Mammary epithelial cell (primary cell): ENCODE measurements at places on chromosomes 6 and 20.

DNA sequence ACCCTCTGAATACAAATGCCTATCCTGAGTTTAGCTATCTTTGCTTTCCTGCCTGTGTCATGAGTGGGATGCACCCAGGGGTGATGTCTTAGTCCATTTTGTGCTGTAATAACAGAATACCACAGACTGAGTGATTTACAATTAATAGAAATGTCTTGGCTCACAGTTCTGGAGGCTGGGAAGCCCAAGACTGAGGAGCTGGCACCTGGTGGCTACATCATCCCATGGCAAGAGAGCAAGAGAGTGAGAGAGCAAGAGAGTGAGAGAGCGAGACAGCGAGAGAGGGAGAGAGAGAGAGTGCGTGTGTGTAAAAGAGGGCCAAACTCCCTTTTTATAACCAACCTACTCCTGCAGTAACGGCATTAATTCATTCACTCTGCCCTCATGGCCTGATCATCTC lies 76.8 kb downstream of the PRDM1 start:
- DNase-seq, result no peak

GRCh38 chr6:44035621-44036020 lies 91.6 kb downstream of the MRPL14 start:
- DNase-seq, result peak; percentile 62

DNA sequence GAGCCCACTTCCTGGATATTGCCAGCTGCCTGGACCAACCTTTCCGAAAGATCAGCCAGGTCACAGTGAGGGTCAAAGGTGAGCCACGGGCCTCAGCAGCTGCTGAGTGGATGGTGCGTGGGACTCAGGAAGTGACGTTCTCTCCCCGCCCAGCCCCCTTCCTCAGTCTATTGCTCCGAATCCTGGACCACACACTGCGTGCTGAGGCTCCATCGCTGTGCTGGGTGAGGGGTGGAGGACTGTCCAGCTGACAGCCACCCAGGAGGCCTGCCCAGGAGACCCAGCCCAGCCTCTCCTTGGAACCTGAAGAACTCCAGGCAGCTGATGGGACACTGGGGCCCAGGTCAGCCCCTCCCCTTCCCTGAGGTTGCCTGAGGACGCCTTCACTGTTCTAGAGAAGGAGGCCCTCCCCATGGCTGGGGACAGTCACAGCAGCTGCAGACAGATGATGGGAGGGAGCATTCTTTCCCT lies 94.4 kb upstream of the CD93 start:
- no peak for DNase-seq

DNA sequence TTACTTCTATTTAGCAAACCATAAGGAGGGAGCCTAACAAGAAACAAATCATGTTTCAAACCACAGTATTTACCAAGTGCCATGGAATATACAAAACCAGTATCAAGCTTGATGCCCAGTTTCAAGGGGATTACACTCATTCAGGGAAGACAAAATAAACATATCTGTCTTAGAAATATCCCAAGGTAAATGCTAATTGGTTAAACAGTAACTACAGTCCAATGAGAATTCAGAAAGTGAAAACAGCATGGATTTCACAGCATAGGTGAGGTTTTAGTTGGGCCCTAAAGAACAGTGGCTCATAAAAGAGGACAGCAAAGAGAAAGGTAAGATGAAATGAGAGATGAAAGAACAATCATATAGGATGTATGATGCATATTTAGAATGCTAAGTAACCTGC lies 110.3 kb downstream of the CHD6 start:
- DNase-seq, result no peak

GRCh38 chr20:1806456-1806855 lies 88.8 kb upstream of the SIRPA start:
- no peak for DNase-seq

GRCh38 chr20:18225632-18226031 lies 62.7 kb upstream of the ZNF133 start:
- peak; percentile 38 for DNase-seq

DNA sequence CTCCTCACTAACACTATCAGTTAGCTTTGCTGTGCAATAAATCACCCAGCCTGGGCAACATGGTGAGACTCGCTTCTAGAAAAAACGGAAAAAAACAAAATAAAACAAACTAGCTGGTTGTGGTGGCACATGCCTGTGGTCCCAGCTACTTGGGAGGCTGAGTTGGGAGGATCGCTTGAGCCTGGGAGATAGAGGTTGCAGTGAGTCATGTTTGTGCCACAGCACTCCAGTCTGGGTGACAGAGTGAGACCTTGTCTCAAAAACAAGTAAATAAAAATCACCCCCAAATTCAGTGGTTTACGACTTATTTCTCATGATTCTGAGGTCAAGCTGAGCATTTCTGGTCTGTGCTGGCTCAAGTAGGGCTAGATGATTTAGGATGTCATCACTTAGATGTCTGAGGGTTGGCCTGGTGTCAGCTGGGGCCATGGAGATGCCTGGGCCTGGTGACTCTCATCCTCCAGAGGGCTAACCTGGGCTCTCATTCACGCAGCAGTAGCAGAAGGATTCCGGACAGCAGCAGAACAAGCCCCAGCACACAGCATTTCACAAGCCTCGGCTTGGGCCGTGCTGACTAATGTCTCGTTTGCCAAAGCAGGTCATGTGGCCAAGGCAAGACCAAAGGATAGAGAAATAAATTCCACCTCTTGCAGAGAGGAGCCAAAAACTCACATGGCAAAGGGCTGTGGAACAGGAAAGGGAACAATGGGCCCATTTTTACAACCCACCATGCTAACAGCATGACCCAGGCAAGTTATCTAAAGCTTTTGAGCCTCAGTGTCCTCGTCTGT lies 32.5 kb downstream of the MGME1 start:
- peak; percentile 97 for DNase-seq

DNA sequence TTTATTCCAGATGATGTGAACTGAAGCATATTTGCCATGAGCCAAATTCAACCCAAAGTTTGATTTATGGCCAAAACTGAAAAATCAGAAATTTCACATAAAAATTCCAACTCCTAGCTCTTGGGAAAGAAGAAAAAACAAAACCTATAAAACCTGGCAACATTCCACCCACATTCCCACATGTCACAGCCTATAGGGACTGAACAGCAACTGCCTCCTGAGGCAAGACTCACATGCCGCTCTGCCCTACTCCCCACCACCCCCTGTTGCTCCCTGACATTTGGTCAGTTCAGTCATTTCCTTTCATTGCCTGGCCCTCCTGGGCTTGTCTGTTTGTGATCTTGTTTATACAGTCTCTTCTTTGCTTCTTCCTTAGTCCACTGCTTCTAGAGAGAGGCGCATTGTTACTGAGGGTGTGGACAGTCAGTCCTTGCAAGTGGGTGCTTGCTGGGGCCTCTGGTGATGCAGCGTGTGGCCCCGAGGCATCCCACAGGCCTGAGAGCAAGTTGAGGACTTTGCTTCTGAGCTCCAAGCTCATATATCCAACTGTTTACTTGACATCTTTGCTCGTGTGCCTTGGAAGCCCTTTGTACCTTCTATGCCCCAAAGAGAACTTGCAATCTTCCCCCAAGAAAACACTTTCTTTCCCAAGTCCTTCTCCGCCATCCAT lies 31.4 kb downstream of the NFATC2 start:
- peak; percentile 39 for DNase-seq

- peak; percentile 17 for DNase-seq
Observed at GRCh38 chr6:100664274-100665040, 199.7 kb upstream of the SIM1 start.

- DNase-seq, result peak; percentile 23
Observed at GRCh38 chr6:147507162-147508041, 1.1 kb upstream of the SAMD5 start.

DNA sequence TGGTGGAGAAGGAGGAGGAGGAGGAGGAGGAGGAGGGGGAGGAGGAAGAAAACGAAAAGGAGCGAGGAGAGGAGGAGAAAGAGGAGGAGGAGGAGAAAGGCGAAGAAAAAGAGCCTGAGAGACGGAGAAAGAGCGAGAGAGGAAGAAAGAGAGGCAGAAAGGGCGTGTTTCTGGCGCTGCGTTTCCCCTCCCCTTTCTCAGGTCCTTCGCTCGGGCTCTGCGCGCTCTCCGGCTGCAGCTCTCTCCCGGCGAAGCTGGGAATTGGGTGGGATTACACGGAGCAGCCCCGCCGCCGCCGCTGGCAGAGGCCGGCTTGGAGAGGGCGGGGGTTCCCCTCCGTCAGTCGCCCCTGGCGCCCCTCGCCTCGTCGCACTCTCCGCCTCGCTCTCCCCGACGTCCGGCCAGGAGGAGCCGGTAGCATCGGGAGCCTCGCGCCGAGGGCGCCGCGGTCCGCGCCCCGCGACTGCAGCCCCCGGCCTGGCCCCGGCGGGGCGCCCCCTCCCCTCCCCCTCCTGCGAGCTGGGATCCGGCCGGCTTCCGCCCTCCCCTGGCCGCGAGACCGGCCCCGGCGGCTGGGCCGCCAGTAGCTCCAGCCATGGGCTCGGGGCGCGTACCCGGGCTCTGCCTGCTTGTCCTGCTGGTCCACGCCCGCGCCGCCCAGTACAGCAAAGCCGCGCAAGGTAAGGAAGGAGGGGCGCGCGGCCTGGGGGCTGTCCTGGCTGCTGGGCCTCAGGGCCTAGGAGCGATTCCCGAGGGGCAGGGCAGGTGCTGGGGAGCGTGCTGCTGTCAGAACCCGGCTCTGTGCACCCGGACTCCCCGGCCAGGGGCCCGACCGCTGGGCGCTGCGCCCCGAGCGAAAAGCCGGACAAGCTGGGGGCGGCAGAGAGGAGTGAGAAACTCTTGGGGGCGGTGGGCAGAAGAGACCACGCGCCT lies at the start of gene SCUBE3:
TSS of gene SCUBE3 (plus strand) at position 133 of the 933 bp plus-strand sequence. CDS start at position 596, 463 bp downstream.
- peak; percentile 36 for DNase-seq

DNA sequence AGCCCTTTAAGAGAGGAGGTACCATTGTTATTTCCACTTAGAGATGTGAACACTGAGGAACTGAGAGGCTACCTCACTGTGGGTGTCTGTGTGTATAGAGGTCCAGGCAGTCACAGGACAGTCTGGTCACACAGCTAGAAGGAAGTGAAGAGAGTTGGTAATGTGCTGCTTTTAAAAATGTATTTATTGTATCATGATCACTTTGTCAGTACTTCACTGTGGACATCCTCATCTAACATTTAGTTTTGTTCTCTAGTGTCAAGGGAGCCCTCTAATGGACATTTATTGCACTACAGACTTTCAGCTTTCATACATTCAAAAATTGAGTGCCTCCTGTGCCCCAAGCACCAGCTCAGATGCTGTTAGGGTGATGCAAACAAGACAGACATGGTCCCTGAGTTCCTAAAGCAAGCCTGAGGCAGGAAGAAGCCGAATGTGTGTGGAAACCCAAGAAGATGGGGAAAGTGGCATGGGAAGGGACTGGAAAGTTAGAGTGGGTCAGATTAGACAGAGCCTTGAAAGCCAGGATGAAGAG lies 123.0 kb downstream of the SLC16A10 start:
- DNase-seq, result peak; percentile 57

- peak; percentile 52 for DNase-seq
Observed at GRCh38 chr6:3578981-3579380, 122.1 kb upstream of the SLC22A23 start.

- peak; percentile 76 for DNase-seq
Observed at GRCh38 chr20:23143098-23143497, 57.0 kb upstream of the CD93 start.

GRCh38 chr6:135540207-135540840 lies 42.8 kb upstream of the AHI1 start:
- no peak for DNase-seq
